NCI-H1105 (cell line): ENCODE measurements at places on chromosomes 2 and 18.

- DNase-seq, result no peak
Observed at GRCh38 chr2:164642946-164643555, 21.8 kb upstream of the GRB14 start.

DNA sequence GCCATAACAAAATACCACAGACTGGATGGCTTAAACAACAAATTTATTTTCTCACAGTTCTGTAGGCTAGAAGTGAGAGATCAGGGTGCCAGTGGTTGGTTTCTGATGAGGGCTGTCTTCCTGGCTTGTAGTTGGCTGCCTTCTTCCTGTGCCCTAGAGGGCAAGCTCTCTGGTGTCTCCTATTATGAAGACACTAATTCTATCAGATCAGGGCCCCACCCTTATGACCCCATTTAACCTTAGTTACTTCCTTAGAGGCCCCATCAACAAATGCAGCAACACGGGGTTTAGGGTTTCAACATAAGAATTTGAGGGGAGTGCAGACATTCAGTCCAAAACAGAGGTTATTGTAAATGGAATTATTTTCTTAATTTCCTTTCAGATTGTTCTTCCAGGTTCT is 22.9 kb downstream of the CYP27A1 start:
- no peak for DNase-seq

DNA sequence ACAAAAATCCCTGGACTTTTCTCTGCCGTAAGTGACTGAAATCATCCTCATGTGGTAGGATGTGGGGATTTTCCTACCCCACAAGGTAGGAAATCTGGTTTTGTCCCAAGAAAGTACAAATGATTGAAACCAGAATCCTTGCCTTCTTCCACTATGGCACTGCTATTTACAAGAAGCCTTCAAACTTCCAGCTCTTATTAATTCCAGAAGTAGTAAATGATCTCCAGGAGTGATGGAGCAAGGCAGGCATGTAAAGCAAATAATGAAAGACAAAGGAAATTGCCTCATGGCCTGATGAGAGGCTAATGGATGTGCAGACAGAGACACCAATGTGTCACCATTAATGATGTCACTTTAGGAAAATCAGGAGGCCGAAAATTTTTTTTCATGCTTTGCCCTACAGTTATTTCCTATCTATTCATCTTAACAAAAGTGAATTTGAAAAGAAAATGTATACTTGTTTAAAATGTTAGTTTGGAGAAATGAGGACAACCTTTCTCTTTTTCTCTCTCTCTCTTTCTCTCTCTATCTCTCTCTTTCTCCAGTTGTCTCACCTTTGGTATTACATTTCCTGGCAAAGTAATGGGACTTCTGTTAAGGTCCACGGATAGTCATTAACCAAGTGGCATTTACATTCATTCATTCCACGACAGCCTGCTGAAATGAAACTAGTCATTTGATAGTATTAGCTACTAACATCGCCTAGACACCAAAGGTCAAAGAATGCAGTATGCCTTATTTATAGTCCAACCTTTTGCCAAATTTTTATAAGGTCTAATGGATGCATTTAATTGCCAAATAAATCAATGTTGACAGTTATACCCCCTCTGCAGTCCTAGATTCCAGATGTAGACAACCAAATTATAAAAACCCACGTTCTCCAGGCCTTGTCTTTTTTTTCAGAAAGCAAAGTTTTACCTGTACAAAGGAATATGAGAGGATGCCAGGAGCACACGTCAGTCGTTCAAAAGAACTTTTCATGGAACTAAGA is 5.0 kb upstream of the EVA1A start:
- no peak for DNase-seq

DNA sequence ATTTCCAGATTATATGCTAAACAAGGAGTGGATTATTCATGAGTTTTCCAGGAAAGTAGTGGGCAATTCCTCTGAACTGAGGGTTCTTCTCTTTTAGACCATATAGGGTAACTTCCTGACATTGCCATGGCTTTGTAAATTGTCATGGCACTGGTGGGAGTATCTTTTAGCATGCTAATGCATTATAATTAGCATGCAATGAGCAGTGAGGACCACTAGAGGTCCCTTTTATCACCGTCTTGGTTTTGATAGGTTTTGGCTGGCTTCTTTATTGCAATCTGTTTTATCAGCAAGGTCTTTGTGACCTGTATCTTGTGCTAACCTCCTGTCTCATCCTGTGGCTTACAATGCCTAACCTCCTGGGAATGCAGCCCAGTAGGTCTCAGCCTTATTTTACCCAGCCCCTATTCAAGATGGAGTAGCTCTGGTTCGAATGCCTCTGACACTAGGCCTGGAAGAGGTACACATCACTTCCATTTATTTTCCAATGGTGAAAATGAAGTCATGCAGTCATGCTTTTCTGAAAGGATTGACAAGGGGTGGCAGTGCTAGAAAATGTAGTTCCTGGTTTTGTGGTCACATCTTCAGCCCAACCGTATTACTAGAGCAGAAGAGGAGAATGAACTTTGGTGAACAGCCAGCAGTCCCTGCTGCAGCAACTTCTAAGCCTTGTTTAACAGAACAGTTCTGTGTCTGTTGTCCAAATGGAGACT is 26.6 kb upstream of the ITGA4 start:
- DNase-seq, result no peak

DNA sequence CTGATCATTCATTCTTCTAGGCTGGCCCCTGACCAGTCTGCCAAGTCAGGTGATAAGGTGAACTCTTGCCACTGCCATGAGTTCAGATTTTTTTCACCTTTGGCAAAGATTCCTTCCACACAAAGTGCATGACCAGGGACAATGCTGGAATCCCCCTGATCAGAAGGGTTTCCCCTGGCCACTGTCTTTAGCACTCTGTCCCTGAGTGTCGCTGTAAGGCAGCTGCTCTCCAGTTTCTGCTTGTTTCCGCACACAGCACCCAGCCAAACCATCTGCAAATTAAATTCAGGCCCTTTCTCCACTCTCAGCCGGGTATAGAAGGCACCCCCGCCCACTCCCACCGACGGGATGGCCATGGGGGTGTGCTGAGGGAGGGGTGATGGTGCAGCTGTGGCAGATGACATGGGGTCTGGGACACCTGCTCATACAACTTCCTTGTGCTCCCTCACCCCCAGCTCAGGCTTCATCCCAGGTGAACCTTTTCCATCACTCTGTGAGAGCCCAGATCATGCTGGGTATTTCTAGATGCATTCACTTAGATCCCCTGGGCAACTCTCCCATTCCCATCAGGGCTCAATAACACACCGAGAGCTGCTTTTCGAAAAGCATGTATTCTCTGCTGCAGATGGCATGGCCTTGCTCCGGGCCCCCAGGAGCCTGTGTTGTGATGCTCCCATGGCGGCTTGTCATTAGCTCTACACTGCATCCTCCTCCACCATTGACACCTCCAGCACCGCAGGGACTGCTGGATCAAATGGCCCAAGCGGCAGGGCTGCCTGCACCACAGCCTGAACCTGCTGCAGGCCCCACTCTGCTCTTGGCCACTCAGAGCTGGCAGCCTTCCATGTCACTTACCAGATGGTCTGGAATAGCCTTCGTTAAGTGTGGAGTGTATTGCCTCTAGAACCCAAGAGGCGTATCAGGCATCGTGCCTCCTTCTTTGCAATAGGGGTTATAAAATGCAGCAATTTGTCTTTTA is 52.3 kb upstream of the ROCK2 start:
- no peak for DNase-seq

GRCh38 chr2:163571423-163572102 is 164.2 kb downstream of the FIGN start:
- DNase-seq, result no peak

DNA sequence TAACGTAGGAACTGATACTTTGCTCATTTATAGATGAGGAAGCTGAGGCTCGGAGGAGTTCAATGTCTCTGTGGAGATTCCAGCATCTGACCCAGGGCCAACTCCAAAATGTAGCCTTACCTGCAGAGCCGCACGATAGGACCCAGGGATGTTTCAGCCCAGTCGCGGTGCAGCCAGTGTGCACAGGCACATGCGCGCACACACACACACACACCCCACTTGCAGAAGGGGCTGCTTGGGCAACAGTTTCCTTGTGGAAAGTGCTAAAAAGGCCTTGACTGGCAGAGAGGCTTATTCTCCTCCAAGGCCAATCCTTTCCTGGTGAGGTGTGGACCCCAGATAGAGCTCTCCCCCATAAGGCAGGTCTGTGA is 101.7 kb downstream of the ZFP36L2 start:
- DNase-seq, result no peak

DNA sequence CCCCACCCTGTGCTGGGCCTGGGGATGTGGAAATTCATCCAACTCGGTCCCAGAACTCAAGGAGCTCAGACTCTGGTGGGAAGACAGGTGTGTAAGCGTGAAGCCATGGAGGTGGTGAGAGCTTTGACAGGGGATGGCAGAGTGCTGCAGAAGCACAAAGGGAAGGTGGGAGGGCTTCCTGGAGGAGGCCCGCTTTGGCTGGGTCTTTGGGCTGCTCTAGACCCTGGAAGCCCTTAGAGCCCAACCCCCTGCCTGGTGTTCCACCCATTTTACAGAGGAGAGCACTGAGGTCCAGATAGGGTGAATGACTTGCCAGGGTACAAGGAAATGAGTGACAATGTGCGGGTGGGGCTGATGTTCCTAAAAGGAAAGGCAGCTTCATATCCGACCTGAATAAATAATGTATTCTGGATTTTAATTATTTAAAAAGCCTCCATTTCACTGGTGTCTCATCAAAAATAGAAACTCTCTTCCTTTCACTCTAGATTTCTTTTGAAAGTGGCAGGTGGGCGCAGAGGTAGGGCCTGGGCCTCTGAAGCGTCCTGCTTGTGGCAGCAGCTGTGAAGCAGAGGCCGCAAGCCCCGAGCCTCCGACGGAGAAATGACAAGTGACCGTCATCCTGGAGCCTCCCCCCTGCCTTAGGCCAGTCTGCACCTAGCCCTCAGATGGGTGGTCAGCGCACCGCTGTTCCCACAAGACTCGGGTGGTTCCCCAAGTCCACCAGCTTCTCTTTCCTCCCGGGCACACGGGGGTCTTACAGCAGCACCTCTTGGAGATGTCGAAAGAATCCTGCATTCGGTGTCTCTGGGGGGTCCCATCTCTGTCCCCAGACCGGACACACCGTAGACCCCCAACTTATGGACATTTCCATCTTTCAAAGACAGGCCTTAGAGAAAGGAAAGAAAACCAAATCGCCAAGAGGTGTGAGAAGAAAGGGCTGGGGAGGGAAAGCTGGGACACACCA is 71.0 kb upstream of the TAF1B start:
- DNase-seq, result no peak

- no peak for DNase-seq
Observed at GRCh38 chr2:144285324-144285723, 234.6 kb downstream of the ZEB2 start.

DNA sequence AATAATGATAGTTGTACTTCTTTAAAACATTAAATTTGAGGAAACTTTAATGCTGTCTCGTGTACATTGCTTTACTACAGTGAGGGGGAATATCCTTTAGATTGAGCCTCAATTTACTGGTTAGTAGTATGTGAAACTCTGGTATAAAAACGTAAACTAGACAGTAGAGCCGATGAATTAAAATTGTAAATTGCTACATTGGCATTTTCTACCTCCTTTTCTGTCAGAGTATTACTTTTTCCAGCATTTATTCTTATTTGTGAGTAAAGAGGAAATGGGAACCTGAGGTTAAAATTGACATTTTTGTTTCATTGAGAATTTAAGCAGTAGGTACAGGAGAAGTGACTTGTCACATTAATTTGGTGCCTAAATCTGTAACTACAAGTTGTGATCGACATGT is 128.2 kb downstream of the MIB1 start:
- DNase-seq, result no peak

DNA sequence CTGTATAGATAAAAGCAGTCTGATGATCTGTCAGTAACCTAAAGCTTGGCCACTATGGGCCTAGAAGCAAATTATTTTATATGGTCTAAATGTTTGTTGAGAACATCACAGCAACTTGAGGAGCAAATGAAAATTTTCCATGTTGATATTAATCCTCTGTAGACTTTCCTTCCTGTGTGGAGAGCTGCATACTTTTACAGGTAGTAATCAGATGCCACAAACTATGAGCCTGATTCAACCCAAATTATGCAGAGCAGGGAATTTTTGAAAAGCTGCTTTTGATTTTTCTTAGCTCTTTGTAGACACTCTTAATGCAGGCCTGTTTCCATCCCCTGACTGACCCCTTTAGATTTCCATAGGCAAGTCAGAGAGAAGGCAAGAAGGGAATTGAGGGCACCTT is 17.3 kb downstream of the PAX3 start:
- DNase-seq, result no peak

DNA sequence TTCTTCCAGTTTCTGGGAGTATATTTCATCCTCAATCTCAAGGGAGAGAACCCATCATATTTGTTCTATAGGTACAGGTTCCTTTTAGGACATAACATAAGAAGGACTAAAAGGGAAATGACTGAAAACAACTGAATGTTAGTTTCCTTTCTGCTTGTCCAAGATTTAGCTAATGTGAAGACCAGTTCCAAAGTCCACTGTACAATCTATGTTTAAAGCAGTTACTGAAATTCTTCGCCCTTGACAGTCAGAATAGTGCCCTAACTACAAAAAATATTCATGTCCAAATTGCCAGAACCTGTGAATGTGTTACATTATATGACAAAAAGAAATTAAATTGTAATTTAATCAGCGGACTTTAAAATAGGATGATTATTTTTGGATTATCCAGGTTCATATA is 466.3 kb upstream of the SETBP1 start:
- DNase-seq, result no peak

DNA sequence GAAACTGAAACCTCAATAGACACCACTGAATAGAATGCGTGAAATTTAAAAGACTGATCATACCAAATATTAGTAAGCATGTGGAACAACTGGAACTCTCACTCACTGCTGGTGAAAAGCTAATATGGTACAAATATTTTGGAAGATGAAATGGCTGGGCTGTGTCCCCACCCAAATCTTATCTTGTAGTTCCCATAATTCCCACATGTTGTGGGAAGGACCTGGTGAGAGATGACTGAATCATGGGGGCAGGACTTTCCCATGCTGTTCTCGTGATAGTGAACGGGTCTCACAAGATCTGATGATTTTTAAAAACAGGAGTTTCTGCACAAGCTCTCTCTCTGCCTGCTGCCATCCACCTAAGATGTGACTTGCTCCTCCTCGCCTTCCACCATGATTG is 32.0 kb upstream of the MYCN start:
- DNase-seq, result no peak

DNA sequence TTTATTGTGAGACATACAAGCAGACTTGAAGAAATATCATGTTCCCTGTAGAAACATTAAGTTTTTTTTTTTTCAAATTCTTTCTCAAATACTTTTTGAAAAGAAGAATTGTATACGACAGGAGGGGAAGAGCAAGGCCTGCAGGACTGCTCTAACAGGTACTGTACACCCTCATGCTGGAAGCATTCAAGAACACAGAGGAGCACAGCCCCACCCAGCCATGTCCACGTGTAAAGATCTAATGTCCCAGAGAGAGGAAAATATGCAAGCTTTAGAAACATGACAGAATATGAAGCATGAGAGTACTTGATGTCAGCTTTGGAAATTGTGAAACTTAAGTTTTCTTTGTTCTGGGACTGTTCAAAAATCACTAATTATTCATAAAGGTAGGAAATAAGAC is 191.6 kb downstream of the TTC32 start:
- DNase-seq, result no peak
